ENCODE measurements at places on chromosomes 3 and 15.

DNA sequence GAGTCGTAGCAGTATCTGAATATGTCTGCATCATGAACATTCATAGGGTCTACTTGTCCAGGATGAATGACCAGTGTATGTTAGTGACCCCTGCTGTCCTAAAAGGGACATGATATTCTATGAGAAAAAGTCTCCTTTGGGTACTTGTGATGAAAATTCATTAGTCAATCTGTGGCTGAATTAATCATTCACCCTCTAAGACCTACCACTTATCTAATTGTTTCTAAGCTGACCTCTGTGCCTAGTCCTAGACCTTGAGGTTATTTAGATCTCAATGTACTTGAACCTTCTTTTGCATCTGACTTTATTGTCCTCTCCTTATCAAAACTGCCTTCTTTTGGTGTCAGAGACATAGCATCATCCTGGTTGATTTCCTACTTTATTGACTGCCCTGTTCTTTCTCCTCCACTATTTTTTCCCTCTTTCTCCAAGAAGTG, 799.3 kb downstream of the DIPK2A start:
- DNase-seq: no peak

- DNase-seq: no peak
Measured at GRCh38 chr3:42376344-42376798, 34.0 kb downstream of the LYZL4 start.

DNA sequence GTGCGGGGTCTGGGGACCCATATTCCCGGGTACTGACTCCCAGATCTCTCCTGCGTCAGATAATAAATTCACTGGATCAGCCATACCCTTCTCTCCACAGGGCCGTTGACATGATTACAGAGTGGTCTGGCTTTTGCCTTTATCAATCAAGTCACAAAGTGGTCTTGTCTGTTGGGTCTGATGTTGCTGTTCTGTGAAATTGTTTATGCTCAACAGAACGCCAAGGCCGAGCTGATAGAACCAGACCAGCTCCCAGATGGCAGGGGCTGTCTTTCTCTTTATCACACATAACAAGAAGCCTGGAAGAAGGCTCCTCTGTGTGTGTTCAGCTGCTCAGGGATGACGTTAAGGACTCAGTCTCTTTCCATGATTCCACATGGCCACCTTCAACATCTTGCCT, 751 bp upstream of the DCLK3 start:
- DNase-seq: no peak

- no peak for DNase-seq
Measured at GRCh38 chr15:63041402-63041973, 1.1 kb upstream of the TPM1 start.

DNA sequence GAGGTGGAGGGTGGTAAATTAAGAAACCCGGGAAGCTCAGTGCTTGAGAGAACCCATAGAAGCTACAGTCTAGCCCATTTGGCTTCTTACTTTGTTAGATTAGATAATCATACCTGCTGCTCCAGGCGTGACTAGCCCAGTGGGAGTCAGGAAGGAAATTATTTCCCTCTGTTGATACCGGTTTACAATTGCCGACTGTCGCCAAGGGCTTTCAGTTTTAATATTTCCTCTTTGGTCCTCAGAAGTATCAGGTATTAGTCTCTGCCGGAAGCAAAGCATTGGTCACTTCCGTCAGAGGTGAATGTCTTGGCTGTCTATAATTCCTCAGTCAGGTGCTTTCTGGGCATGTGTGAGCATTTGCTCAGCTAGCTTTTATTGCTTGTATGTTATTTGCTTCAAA, 75.2 kb downstream of the LPP start:
- DNase-seq: no peak

- no peak for DNase-seq
Measured at GRCh38 chr3:40741729-40742128, 217.0 kb downstream of the ZNF621 start.

GRCh38 chr15:70156671-70157271, 59.1 kb upstream of the TLE3 start:
- no peak for DNase-seq

All from WERI-Rb-1 (cell line).